ENCODE measurements at places on chromosomes 11 and 22.
A peak's percentile ranks its signal among the peaks of the same experiment; 100 is the strongest.

- DNase-seq: no peak
Measured at GRCh38 chr11:69726019-69726418, 22.2 kb upstream of the FGF19 start.

- DNase-seq: no peak
Measured at GRCh38 chr11:78907636-78908035, 333.0 kb upstream of the NARS2 start.

GRCh38 chr11:12458042-12458441 lies 80.7 kb downstream of the PARVA start:
- no peak for DNase-seq

DNA sequence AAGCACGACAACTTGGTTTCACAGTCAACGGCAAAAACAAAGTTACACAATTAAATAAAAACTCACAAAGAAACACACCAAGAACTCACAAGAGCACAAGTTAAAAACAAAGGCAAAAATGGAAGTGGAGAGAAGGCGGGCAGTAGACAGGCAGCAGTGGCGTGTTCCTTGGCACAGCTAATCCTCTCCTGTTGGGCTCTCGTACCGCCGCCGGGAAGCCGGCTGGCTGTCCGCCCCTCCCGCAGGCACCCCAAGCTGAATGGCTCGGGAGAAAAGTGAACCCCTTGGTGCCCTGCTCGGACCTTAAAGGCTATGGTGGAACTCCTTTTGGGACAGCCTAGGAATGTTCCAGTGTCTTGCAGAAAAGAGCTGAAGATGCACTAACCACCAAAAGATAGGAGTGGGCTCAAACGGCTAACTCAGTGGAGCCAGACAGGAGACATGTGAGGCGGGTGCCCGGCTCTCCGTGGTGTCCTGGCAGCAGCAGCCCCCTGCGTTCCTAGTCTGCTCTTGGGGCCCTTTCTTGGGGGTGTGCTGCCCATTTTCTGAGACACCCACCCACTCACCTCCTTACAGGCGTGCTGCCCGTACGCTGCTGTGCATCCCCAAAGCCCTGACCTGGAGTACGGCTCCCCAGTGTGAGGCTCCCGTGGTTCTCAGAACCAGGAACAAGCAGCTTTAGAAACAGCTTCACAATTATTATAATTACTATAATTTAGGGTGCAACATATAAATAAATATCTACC lies 86.1 kb upstream of the BID start:
- DNase-seq: no peak

GRCh38 chr11:130121445-130121978 lies 38.1 kb upstream of the ST14 start:
- DNase-seq: peak; percentile 41

- DNase-seq: peak; percentile 42
Measured at GRCh38 chr22:22565981-22566380, 6.9 kb upstream of the PRAME start.

DNA sequence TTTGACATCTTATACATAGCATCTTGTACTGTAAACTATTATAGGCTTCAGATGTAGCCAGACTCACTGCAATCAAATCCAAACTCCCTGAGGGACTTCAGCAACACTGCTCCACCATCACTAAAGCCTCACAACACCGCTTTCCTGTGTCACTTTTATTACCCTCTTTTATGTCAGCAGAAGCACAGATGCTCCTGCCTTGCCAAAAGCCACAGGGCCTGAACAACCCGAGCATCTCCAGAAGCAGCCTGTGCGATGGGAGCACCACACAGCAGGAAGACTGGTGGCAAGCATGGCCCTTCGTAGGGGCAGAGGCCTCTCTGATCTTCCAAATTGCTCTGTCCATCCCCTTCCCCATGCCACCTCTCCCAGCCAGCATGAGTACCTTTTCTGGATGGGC lies 22.9 kb downstream of the TMEM123 start:
- no peak for DNase-seq

- DNase-seq: no peak
Measured at GRCh38 chr11:27616711-27617110, 83.5 kb downstream of the BDNF start.

GRCh38 chr22:48785792-48786678 lies 1041.6 kb downstream of the BRD1 start:
- DNase-seq: no peak

GRCh38 chr22:38176170-38176741 lies 5.4 kb downstream of the PLA2G6 start:
- peak; percentile 90 for DNase-seq
